RPMI8226 (cell line): ENCODE measurements at places on chromosomes 13 and 19.

GRCh38 chr13:107993239-107993949 is 221.9 kb downstream of the LIG4 start:
- no peak for DNase-seq

DNA sequence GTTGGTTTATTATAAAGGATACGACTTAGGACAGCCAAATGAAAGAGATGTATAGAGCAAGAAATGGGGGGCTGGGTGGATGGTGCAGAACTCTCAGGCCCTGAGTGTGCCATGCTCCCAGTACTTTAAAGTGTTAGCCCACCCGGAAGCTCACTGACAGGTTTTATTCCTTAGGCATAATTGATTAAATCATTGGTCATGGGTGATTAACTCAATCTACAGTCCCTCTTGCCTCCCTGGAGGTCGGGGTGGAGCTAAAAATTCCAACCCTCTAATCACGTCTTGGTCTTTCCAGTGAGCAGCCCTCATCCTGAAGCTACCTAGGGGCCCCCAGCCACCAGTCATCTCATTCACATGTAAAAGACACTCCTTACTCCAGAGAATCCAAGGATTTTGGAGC is 9.9 kb upstream of the LEUTX start:
- DNase-seq, result no peak

- DNase-seq, result no peak
Measured at GRCh38 chr19:29787281-29787680, 24.5 kb upstream of the CCNE1 start.

- DNase-seq, result no peak
Measured at GRCh38 chr19:18172331-18173053, 1.1 kb upstream of the IFI30 start.

GRCh38 chr13:33711436-33711835 is 106.5 kb upstream of the RFC3 start:
- no peak for DNase-seq

- DNase-seq, result no peak
Measured at GRCh38 chr13:44363631-44364344, 9.8 kb upstream of the SERP2 start.

GRCh38 chr13:100666124-100666523 is 8.5 kb downstream of the TMTC4 start:
- DNase-seq, result no peak

- DNase-seq, result no peak
Measured at GRCh38 chr13:91247768-91248167, 99.7 kb upstream of the MIR17HG start.

DNA sequence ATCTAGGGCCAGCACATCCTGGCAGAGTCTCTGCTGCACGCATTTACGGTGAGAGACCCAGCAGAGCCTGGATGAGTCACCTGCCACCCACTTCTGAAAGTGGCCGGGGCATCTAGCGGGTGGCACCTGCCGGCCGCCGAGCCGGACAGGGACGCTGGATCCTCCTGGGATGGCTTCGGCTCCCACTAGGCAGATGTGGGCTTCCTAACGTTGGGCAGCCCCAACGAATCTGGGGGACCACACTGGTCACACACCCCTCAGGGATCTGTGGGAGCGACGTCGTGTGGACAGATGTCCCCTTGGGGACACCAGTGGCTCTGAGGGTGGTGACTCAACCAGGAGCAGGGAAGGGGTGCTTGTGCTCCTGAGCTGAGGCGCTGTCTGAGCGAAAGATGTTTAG is 32.2 kb downstream of the TMEM255B start:
- DNase-seq, result no peak

DNA sequence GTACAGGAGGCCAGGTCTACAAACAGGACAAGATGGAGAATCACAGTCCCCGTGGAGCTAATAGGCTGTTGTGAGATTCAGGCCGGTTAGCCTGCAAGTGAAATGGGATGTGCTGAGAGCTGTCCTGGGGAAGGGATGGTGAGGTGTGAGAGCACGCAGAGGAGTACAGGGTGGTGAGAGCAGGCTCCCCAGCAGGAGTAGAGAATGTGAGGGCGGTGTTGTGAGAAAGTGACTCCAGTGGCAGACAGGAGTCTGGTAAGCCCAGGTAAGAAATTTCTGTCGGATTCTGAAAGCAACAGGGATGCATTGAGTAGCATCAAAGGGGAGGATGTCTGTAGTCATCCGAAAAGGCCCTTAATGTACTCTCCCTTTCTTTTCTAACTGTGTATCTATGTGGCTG is 50.7 kb upstream of the GPR183 start:
- no peak for DNase-seq

DNA sequence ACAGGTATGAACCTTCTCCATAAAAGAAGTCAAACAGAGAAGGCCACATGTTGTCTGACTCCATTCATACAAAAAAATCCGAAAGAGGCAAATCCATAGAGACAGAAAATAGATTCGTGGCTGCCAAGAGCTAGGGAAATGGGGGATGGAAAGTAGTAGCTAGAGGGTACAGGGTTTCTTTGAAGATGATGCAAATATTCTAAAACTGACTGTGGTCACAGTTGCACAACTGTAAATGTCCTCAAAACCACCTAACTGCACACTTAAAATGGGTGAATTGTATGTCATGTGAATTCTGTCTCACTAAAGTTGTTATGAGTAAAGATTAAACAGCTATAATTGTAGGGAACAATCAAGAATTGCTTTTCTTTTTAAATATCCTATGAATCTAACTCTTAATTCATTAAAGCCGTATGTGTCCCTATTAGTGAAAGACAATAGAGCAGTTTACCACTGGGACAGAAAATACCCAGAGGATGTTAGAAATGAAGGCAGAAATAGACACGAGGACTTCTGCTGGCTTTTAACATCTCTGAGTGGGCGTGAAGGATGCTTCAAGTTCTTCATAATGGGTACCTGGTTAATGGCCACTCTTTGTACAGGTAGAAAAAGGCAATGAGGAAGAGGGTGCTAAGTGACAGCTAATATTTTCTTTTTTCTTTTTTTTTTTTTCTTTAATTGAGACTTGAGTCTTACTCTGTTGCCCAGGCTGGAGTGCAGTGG is 21.2 kb downstream of the INSR start:
- DNase-seq, result no peak

DNA sequence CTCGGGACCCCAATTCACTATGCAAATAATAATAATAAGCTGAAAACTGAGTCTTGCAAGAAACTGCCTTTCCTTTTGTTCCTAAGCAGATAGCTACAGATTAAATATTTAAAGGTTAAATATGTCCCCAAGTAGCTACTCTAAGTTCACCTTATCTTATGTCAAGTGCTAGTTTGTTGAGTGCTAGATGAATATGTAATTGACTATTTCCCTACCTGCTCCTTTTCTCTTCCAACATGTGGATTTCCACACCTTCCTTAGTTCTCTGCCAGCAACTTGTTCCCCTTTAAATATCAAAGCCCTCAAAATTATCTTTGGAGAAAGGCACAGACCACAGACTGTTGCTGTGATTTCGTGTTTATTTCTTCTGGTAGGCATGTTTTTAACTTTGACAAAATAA is 709.2 kb upstream of the SLITRK1 start:
- no peak for DNase-seq

GRCh38 chr19:2324220-2324948 is 4.0 kb downstream of the LSM7 start:
- no peak for DNase-seq

DNA sequence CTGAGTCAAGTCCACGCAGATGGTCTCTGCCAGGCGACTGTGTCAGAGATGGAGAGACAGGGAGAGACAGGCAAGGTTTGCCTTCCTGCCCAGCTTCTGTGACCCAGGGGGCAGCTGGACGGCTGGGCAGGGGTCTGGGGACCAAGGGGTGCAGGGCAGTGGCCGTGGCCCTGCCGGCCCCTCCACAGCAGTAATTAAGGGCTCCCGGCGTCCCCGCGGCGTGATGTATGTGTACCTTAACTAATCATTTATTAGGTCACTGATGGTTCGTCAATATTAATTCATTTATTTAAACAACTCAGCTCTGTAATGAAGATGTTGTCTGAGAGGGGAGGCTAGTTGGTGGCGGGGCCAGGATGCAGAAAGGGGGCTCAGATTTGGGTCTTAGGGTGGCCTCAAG is 28.6 kb upstream of the TCF3 start:
- DNase-seq, result no peak

DNA sequence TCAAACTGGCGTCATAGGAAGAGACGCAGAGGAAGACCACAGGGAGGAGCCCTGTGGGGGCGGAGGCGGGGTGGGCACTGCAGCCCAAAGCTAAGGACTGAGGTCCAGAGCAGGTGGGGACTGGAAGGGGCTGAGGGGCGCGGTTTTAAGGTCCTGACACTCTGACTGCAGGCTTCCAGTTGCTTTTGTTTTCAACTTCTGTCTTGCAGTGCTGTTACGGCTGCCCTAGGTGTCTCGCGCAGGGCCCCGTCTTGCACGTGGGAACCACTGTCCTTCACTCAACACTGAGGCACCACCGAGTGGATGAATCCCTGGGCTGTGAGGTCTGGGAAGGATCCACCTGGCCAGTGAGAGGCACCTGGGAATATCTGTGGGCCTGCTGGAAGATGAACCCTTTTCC is 76.0 kb downstream of the TEX29 start:
- no peak for DNase-seq

DNA sequence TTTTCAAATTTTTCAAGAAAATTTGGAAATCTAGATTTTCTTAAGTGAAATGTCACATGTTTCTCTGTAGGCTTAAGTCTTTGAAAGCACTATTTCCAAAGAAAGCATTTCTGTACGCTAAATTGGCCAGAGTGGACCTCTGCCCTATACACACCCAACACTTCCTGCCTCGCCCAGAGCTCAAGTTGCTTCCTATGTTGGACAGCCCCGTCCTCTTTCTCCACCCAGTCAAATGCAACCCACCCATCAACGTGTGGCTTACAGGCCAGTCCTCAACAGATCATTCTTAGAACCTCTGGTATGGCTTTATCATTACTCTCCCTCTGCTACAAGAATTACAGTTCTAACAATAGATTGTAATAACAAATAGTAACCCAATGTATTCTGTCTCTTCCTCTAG is 24.2 kb downstream of the KLF12 start:
- no peak for DNase-seq

GRCh38 chr19:10517760-10518443 is 655 bp upstream of the S1PR5 start:
- DNase-seq, result no peak

GRCh38 chr19:17227798-17228367 is 1.9 kb downstream of the OCEL1 start:
- DNase-seq, result no peak

- DNase-seq, result no peak
Measured at GRCh38 chr13:31775148-31775547, 35.8 kb downstream of the RXFP2 start.

DNA sequence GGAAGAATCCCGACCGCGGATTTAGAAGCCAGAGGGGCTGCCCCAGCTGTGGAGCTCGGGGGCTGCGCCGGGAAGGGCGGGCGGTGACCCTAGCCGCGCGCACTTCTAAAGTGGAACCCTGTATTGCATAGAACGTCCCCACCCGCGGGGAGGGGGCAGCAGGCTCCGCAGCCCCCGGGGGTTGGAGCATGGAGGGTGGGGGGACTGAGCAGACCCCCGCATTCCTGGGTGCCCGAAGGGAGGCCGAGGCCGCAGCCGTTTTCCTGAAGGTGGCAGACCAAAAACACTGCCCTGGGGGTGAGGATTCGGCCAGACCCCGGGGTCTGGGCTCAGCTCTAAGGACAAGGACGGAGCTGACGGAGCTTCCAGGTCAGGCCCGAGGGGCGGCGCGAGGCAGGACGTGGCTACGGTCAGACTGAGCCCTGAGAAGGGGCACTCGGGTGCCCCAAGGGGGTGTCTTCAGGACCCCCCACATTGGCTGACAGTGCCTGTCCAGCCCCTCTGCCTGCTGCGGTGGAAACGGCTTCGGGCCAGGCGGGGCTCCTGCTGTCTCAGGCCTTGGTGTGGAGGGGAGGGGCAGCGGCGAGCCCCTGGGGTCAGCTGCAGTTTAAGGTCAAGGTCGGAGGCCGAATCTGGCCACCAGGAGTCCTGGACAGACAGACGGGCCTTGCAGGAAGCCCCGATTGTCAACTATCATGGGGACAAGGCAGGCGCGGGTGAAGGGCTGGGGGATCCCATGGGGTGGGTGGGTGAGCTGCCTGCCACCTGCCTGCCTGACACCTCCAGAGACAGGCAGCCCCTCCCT is 12.6 kb downstream of the MKNK2 start:
- DNase-seq, result no peak

GRCh38 chr19:3459089-3459881 is 21.0 kb downstream of the SMIM24 start:
- DNase-seq, result peak; percentile 52

DNA sequence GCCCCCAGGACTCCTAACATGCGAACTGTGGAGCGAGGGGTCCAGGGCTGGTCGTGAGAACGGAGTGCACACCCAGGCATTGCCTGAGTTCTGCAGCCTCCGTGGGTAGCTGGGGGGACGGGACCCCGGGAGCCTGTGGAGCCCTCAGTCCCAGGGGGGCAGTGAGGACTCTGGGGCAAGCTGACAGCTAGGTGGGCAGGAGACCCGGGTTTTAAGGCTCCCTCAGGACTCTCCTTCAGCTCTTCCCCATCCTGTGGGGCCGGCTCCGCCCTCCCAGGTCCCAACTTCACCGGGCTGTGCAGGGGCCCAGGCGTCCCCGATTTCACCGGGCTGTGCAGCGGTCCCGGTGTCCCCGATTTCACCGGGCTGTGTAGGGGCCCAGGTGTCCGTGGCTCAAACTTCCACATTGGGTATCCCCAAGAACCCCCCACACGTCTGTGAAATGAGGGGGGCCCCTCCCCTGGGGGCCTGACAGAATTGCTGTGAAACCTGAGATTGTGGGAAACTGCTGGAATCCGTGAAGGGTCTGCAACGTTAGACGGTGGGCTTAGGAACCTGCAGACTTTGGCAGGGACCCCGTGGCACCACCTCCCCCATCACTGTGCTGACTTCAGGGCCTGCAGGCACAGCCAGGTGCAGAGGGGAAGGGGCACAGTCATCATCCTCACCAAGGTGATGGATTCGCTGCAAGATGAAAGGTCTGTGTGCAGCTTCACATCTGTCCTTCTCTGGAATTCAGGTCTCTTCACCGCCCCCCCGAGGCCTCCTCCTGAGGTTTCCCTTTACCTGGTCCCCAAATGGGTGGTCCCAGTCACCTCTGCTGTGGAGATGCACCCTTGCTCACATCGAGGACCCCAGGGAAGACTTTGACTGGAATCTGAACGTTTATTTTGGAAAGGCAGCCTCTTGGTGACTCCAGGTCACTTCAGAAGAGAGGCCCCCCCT is 73.2 kb upstream of the MCF2L start:
- no peak for DNase-seq

DNA sequence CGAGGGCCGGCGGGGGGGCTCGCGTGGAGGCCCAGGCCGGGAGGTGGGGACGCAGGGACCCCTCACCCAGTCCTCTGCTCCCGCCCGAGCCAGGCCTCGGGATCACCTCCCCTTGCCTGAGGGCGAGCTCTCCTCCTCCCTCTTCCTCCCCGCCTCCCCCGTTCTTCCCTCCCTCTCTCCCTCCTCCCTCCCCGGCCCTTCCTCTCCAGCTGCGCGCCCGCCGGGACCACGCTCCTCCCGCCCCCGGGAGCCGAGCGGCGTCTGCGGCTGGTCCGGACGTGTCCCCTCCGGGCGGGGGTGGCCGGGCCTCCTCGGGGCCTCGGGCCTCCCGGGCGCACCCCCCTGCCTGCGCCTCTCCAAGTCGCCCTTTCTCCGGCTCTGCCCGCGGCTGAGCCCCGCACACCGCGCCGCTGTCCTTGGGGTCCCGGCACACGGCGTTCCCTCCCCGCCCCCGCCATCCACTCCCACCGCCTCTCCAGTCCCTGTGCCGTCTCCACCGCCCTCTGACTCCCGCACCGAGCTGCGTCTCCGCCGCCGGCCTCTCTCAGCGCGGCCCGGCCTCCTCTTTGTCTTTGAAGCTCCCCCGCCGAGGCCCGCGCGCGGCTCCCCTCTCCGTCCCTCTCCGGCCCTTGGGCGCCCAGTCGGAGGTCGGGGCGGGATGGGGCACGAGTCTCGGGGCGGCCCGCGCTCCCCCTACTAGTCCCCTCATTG is 5.7 kb downstream of the SOX1 start:
- DNase-seq, result no peak

- DNase-seq, result peak; percentile 58
Measured at GRCh38 chr19:53328967-53329366, 4.6 kb upstream of the ZNF845 start.
